ENCODE measurements at places on chromosomes 16 and 17. TPM values are rescaled to one million over a fixed set of nuclear protein-coding genes. Genes with fewer than 3 reads are reported as not detected.

GRCh38 chr16:27799896-27800295 is 250.0 kb downstream of the KATNIP start:
- no peak for DNase-seq

- DNase-seq: no peak
Observed at GRCh38 chr17:41549596-41550039, 21.5 kb upstream of the KRT19 start.

DNA sequence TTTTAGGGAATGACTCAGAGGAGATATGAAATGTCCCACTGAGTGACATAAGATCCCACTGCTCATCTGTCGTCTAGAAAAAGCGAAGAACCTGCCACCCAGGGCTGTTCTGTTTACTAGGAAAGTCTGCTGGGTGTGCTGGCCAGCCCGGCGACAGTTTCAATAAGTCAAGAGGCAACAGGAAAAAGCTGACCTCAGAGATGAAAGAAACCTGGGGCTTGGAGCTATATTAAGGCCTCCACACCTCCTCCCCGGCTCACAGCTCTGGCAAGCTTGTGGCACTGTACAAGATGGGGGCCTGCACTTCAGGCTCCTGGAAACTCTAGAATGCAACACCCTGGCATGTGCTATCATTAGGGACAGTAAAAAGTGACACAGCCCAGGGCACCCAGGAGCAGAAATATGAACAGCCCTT is 10.6 kb downstream of the ZFHX3 start:
- DNase-seq: peak; percentile 59

The KLHL10 gene
- 0.12 TPM for total RNA-seq

- DNase-seq: no peak
Observed at GRCh38 chr16:75385507-75386152, 47.7 kb downstream of the CFDP1 start.

The RHBDL1 gene
- 1.9 TPM for total RNA-seq

The FN3KRP gene
- total RNA-seq: 14.0 TPM

The FA2H gene
- total RNA-seq: 0.50 TPM

The ABCC11 gene
- total RNA-seq: not detected

DNA sequence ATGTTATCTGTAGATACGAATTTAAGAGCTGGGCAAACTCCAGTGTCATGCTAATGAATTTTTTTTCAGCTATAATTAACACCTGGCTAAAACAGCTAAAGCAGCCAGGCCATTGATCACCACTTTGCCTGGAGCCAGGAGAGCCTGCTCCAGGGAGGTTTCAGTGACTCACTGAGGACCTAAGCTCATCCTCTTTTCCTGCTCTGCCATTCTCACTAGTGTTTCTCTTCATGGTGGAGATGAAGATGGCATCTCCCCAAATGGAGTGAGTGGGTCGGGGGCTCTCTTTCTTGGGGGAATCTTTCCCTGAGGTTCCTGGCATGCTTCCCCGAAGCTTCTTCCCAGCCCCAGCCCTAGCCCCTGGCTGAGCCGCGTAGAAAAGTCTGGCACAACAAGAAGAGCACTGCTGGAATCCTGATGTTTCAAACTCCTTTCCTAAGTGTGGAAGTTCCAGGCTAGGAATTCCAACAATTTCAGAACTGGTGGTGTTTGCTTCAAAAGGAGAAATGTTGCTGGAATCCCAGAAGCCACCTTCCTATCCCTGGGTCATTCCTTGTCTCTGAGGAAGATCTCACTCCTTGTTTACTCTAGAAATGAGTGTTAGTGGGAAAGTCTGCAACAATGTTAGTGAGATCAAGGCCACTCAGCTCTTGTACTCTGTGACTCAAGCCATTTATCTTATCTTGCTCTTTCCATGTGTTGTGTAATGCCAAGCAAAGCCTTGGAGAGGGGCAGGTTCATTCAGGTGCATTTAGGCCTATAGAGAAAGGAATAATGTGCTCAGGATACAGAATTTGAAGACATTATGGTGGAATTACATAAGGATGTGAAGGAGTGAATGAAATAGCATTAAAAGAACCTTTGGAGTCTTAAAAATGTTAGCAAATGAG is 26.0 kb upstream of the B4GALNT2 start:
- no peak for DNase-seq

GRCh38 chr17:72997559-72997958 is 94.9 kb downstream of the SLC39A11 start:
- DNase-seq: no peak

The SDR42E2 gene
- total RNA-seq: not detected

DNA sequence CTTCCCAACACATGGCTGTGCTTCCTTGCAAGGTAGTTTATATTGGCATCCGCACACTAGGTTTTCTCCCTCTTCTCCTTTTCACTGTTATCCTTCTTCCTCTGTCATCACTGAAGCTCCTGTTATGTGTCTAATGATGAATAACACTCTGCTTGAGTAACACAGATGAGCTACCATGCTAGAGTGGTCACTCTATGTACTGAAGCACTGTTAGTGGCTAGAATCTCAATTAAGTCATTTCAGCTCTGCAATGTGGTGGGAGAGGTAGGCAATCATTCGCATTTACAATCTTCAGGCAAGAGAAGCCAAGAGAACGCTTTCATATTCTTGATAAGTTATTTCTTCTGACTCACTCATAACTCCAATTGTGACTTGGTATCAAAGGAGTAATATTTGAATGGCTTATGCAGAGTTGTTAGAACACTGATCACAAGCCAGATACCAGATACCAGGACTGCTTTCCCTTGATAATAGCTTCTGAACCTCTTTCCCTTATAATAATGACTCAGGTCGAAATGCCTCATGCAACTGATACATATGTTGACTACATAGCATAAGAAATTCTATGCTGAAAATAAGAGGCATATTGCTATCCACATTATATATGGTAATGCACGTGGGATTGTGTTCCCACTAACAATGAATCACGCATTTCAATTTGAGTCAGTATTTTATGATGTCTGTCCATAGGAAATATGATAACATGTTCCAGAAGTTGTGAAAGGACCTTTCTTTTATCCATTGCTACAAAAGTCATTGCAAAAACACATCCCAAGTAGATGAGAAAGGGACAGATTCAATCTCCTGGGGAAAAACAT is 158.0 kb upstream of the HS3ST3A1 start:
- DNase-seq: no peak

- no peak for DNase-seq
Observed at GRCh38 chr16:55297910-55298479, 26.0 kb upstream of the IRX6 start.

GRCh38 chr17:82848022-82848592 is 8.3 kb upstream of the ZNF750 start:
- no peak for DNase-seq

The CD300LB gene
- total RNA-seq: 0.25 TPM

DNA sequence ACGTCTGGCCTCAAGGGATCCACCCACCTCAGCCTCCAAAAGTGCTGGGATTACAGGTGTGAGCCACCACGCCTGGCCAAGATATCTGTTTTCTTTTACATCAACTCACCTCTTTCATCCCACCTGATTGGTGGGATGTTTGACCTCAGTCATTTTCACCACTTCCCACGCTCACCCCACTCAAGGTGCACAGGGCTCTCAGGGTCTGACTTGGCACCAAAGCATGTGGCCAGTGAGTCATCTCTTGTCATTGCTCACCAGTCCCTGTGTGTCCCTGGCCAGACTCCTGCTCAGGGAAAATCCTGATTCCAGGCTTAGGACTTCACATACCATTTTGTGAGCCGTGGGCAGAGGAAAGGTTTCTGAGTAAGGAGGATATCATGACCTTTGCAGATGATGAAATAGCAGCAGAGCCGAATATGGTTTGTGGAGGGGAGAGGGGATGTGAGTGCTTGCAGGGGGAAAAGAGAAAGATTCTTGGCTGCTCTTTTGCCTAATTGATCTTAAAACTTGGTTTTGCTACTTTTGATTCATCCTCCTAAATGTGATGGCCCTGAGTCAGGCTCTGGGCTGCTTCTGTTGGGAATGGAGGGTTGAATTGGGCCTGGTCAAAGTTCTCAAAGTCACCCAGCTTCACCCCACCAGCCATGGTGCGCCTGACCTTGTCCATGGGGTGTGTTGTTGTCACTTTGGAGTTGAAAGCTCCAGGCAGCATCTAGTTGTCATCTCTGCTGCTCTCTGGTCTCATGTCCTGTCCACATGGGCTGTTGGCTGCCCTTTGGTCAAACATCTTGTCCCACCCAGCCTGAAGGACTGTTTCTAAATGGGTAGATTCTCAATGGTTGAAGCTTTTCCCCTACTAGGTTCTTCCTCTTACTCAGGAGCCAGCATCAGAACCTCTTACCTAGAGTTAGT is 6.0 kb upstream of the KCNH6 start:
- no peak for DNase-seq

The KRT39 gene
- total RNA-seq: not detected

DNA sequence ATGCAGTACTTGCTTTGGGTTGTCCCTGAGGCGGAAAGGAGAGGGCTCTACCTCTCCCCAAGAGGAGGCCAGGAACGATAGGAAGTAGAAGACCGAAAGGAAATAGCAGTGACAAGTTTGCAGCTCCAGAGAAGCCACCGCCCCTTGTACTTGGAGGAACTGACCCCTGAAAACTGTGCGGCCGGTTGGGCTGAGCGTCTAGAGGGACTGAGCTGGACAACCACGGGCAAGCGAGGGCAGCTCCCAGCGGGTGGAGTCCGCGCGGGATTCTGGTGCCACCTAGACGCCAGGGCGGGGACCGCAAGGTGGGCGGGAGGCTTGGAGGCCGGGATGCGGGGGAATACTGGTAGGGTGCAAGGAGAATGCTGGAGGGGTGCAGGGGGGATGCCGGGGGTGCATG is 1.3 kb upstream of the SLC6A4 start:
- DNase-seq: peak; percentile 70

The HS3ST4 gene
- not detected for total RNA-seq

DNA sequence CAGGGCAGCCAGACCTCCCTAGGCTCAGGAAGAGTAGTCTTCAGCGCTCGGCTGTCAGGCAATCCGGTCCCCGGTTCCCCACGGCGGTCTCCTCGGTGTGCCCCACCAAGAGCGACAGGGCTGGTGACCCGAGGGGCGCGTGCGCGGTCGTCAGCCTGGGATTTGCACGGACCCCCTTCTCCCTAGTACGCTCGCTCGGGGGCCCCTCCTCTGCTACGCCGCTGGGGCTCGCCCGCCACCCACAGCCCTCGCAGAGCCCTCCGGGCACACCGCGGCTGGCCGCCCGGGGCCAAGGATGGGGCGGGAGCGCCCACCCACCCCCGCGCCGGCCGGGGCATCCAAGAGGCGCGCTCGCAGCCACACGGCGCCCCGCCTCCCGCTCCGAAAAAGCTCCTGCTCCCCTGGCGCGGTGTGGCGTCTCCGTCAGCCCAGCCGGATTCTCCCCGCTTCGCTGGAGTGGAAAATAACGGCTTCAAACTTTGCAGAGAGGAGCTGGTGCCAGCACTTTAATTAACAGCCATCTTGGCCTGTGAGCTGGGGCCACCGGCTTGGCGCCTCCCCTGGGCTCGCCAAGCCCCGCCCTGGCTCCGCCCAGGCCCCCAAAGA is 2.1 kb upstream of the C1QL1 start:
- peak; percentile 65 for DNase-seq

The PABPN1L gene
- not detected for total RNA-seq

The GPR179 gene
- total RNA-seq: not detected

- peak; percentile 45 for DNase-seq
Observed at GRCh38 chr17:35432176-35433074, at the start of gene SLFN12. Gene SLFN12 (minus strand): TSS chr17:35432500. CDS start chr17:35423028, 9,472 bp downstream.

- peak; percentile 41 for DNase-seq
Observed at GRCh38 chr16:2008009-2008526, 1.6 kb downstream of the ZNF598 start.

GRCh38 chr17:61452301-61453290 is at the start of gene TBX4:
Gene TBX4 (plus strand): TSS chr17:61452422. CDS start chr17:61456491, 4,069 bp downstream.
- DNase-seq: no peak

GRCh38 chr17:66508896-66509844 is 206.8 kb downstream of the PRKCA start:
- no peak for DNase-seq

- DNase-seq: no peak
Observed at GRCh38 chr17:76082326-76083251, 3.6 kb downstream of the ZACN start.

GRCh38 chr17:8747742-8748141 is 3.1 kb upstream of the CCDC42 start:
- no peak for DNase-seq

The SLC13A2 gene
- not detected for total RNA-seq

GRCh38 chr16:66353055-66353454 is 13.4 kb upstream of the CDH5 start:
- no peak for DNase-seq

The PRR14 gene
- 22.0 TPM for total RNA-seq

The PLA2G10 gene
- not detected for total RNA-seq

- DNase-seq: no peak
Observed at GRCh38 chr17:53560953-53561352, 261.8 kb upstream of the KIF2B start.

GRCh38 chr16:860891-861290 is 60.4 kb upstream of the GNG13 start:
- DNase-seq: peak; percentile 6

DNA sequence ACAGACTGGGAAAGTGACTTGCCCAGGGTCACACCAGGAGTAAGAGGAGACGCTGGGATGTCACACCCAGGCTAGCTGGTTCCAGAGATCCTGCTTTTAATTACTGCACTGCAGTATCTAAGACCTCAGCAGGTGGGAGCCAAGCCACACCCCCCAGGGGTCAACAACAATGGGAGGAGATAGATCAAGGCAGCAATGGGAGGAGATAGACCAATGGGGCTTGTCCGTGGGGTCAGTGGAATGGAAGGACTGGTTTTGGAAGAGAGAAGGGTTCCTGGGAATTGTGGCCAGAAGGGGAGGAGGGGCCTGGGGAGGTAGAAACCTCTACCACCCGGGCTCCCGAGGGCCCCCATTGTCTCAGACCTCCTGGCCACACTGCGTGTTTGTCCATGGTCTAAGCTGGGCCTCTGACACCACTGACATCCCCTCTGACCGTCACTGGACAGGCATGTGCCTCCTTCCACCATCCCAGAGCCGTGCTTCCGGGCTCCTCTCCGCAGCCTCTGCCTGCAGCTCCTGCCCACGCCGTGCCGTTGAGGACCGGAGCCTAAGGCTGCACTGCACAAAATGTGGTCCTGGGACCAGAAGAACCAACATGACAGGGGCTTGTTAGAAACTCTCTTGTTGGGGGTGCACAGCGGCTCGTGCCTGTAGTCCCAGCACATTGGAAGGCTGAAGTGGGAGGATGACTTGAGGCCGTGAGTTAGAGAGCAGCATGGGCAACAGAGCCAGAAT is 69.8 kb upstream of the RPH3AL start:
- DNase-seq: no peak

The KRT27 gene
- not detected for total RNA-seq

The LRRC46 gene
- total RNA-seq: not detected

The ST6GALNAC2 gene
- total RNA-seq: 5.1 TPM

The GPRC5B gene
- 103 TPM for total RNA-seq

GRCh38 chr17:41692722-41693521 is 4.2 kb downstream of the EIF1 start:
- no peak for DNase-seq

Measured in left ventricle myocardium superior (tissue), 1 donor.